Tibial nerve (tissue), 4 donors: ENCODE measurements at places on chromosomes 16 and 17.

GRCh38 chr17:76560877-76561221 lies 21.0 kb downstream of the PRCD start:
- DNase-seq, result no peak

DNA sequence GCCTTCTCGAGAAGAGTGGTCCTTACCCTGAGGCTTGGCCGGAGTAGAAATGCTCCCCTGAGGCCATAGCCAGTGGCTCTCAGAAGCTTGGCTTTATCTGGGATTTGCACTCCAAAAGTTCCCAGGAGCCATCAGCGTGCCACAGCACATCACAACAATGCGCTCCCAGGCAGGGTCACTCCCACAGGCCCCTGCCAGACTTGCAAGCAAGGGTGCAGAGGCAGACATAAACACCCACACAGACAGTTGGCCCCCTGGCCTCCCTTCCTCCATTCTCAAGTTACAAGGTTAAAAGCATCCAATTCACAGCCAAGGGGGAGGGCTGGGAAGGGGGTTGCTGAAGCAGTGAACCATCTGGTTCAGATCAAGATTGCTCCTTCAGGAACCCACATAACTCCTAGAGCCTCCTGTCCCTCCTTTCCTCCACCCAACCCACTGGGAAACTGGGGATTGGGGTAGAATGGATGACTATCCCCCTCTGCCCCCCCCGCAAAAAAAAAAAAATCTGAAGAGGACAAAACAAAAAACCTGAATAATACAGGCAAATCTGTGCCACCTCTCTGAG lies 1.8 kb downstream of the ST3GAL2 start:
- no peak for DNase-seq

- no peak for DNase-seq
Measured at GRCh38 chr16:2787961-2788360, 601 bp upstream of the PRSS33 start.

DNA sequence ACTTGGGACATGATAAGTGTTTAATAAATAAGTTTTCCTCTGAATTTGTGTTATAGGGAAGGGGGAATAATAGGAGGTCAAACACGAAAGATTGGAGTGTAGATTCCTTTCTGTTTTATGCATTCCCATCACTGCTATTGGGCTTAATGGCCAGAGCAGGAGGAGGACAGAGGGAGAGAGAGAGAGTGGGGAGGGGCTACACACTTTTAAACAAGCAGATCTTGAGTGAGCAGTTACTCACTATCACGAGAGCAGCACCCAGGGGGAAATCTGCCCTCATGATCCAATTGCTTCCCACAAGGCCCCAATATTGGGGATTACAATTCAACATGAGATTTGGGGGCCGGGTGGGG lies 505.0 kb downstream of the GRIN2A start:
- DNase-seq, result no peak

GRCh38 chr17:4968486-4969046 lies 949 bp upstream of the SPAG7 start:
- DNase-seq, result no peak

GRCh38 chr16:2191446-2191706 lies 5.0 kb downstream of the CASKIN1 start:
- no peak for DNase-seq

DNA sequence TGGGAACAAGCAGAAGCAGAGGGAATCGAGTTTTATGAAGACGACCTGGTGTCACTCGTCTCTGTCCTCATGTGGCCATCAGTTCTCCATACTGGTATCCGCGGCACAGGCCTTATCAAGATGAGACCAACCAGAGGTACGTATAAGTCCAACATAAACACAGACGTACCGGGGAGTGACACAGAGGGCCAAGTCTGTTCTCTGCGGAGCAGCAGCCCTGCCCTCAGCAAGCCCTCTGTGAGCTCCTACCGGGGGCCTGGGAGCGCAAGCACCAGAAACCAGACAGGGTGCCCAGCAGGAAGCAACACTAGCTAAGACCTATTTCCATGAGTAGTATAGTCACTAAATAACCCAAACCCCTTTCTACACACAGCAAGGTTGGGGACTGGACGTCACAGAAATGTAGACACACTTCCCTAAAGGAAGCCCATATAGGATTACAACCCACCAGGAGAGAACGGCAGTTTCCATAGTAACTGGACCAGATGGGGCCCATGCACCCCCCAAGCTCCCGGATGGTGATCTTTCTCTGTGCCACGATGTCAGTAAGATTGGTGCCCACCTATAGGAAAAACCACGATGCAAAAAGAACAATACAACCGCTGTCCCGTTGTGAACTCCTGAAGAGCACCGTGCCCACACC lies 911 bp downstream of the ARL16 start:
- DNase-seq, result no peak

DNA sequence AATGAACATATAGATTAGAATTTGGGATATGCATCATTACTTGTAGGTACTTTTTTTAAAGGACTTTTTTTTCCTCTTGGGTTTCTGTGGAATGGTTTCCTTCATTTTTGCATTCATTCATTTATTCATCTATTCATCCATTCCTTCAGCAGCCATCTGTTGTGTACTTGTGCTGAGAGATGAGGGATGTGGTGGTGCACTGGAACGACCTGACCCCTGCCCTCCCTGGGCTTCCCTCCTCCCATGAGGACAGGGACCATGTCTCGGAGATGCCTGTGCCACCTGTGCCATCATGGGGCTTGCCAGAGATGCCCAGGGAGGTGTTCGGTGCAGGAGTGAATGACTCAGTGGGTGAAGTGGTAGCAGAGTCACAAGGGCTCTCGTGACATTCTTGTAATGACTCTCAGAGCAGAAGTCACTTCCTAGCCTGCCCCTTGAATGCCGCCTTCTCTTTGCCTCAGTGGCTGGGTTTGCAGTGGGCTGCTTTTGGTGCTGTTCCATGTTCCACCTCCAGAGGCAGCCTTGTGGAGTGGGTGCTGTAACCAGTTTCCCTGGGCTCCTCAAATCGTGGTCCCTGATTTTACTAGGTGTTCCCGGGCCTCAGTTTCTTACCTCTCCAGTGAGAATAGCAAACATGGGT lies 43.9 kb downstream of the CLEC16A start:
- no peak for DNase-seq

DNA sequence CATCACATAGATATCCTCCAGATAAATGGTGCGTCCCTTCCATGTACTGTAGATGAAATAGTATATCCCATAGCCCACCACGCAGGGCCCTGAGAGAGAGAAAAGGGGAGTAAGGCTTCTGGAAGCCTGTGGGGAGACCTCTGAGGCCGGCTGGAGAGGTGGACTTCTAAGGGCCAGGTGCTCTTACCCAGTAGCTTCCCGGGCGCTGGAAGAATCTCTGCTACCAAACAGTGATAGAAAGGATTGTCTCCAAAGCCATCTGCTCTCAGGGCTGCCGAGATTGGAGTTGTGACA lies 718 bp downstream of the SAT2 start:
- no peak for DNase-seq

DNA sequence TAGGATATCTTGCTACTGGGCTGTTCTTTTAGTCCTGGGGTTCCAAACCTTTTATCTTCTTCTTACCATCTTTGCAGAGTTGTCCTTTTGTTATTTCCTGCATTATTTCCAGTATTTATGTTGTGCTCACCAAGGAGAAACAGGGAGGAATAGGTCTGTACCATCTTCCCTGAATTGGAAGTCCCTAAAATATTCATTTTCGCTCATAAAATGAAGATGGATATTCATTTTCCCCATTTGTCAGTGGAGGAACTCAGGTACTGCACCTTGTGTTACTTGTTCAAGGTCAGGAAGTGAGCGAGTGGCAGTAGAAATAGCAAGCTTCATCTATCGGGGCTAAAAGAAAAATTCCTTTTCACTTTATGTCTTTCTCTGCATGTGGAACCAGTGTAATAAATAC lies 989.7 kb downstream of the CDH11 start:
- DNase-seq, result no peak

GRCh38 chr16:23121024-23121423 lies 28.2 kb downstream of the USP31 start:
- DNase-seq, result no peak

GRCh38 chr17:49878931-49879904 lies 31.3 kb upstream of the TAC4 start:
- no peak for DNase-seq

- DNase-seq, result no peak
Measured at GRCh38 chr16:27952811-27953210, 110.7 kb downstream of the GSG1L start.

- DNase-seq, result no peak
Measured at GRCh38 chr17:37726248-37726647, 18.6 kb downstream of the HNF1B start.

DNA sequence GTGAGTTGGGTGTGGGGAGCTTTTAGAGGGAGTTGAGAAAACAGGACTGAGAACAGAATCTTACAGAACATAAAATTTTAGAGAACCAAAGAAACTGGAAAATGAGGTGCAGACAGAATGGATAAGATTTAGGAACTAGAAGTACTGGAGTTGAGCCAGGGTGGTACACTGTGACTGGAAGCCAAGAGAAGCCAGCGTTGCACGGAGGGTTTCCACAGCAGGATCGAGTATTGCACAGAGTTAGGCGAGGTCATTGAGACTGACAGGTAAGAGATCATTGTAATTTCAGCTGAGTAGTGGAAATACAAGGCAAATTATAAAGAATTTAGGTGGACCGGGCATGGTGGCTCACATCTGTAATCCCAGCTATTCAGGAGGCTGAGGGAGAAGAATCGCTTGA lies 6.6 kb downstream of the GSDMA start:
- DNase-seq, result no peak

GRCh38 chr17:64459284-64459747 lies 10.4 kb downstream of the MILR1 start:
- no peak for DNase-seq

DNA sequence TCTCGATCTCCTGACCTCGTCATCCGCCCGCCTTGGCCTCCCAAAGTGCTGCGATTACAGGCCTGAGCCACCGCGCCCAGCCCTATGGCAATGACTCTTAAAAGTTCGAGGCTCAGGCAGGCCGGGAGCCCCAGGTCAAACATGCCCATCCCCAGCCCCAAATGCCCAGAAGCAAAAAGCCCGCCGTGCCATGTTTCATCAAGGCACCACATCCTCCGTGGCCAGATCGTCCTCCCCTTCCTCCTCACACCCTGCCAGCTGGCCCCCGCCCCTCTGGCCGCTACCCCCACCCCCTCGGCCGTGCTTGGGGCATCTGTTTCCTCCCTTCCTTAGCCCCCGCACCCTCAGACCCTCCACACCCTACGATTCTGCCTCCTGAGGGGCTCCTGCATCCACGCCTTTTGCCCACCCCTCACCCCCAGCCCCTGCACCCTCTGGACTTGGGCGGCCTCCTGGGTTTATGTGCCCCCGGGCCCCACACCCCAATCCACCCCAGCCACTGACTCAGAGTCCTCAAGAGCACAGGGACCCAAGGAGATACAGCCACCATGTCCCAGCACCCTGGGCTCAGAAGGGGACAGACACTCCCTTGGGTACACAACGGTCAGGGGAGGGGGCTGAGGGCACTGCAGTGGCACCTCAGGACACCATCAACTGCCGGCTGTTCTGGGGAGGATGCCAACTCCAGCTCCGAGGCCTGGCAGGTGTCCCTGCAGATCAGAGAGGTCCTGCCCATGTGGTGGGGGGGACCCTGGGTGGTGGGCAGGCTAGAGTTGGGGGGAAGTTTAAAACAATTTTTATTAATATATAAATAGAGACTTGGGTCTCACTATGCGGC lies 7.1 kb downstream of the CTRB1 start:
- DNase-seq, result no peak
